ENCODE measurements at places on chromosomes 6 and 20.
A peak's percentile ranks its signal among the peaks of the same experiment; 100 is the strongest.

GRCh38 chr20:23493172-23493772 lies 2.4 kb downstream of the CST8 start:
- no peak for DNase-seq

DNA sequence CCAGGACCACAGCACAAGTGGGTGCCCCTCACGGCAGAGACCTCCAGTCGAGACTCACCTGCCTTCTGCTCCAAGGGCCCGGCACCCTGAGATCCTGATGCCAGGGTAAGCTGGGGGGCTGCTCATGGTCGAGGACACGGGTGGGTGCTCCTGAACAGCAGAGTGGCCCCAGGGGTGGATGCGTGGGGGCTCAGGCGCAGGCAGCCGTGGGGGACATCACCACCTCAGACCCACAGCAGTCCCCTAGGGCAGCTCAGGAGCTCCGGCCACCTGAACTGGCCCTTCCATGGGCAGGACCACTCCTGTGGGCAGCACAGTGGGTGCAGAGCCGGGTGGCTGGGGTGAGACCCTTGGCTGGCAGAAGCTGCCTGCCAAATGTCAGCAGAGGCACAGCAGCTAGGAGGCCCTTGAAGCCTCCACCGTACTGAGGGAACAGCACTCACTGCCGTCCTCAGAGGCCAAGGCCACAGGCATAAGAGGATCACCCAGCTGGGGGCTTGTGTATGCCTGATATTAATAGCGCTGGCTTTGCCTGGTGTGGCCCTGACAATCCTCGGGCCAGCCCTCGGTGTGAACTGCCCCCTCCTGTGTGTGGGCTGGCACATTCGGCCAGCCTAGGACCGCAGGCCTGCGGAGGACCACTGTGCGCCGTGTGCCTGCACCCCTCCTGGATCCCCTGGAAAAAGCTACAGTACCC lies 5.4 kb downstream of the UCKL1 start:
- no peak for DNase-seq

DNA sequence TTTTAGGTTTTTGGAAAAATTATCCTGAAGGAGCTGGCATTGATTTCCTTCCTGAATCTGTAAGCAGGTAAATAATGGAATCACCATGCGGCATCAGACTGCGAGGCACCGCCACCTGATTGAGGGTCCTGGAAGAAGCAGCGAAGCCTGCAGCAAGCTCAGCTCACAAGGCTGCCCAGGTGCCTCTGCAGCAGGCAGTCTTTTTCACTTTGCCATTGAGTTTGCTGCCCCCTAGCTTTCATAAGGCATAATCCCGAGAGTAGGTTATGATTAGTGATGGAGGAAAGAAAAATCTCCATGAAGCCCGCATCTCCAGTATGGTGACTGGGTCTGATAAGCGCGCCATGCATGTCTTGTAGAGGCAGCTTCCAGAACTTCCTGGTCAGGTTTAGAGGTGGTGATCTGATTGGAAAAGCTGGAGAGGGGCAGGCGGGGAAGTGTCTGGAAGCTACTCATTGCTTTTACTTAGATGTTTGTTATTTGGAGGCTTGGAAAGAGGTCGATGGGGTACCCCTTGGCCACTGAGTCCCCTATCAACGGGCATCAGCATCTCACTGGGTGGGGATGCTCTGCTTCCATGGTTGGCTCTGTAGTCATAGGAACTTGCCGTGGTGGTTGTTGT lies 26.7 kb downstream of the IYD start:
- peak; percentile 22 for DNase-seq

GRCh38 chr6:79717989-79718388 lies 86.9 kb downstream of the SH3BGRL2 start:
- no peak for DNase-seq

DNA sequence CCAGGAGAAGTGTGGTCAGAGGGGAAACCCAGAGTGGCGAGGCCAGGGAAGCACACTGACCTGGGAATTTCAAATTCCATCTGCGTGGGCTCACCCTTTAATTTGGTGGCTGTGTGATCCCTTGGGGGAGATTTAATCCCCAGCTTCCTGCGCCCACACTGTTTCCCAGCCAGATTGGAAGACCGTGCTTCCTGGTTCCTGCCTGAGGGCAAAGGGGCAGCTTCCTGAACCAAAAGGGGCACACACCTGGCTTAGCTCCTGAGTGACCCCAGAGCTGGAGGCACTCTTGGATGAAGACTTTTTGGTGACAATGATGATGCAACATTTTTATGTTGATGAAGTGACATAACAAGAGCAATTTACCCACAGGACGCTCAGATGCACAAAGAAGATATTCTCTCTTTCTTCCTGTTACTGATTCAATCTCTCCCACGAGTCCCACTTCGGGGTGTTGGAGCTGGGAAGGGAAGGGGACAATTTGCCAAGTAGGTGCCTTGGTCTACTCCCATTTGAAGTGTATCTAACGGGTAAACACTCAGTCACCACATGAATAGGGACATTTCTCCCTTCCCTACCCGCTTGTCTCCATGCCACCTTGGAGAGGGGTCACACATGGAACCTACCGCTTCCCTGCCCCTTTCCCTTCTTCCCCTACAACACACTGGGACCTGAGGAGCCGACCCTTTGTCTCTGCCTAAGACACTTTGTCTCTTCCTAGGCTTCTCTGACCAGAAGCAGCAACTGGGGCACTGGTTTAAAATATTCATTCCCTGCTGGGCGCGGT lies 28.6 kb upstream of the CDKN1A start:
- DNase-seq: no peak

DNA sequence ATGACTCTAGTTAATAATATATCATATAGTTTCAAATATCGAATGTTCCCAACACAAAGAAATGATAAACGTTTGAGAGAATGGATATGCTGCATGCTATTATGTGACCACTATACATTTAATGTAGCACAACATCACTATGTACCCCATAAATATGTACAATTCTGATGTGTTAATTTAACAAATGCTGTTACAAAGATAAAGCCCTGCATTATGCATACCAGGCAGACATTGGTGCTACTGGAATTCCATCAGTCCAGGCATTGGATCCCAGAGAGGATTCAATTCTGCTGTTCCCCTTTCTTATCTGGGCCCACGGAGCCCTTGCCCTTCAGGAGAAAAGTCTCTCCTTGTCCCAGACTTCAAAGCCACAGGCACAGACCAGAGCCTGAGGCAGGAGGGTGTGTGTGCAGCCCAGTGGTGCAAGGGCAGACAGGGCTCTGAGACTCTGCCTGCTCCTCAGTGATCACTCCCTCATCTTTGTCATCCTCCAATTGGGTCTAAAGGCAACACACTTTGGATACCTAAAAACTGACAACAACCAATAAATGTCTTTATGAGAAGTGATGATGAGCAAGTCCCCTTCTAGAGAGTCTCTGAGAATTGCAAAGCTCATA lies 45.2 kb downstream of the PSMG4 start:
- DNase-seq: no peak

DNA sequence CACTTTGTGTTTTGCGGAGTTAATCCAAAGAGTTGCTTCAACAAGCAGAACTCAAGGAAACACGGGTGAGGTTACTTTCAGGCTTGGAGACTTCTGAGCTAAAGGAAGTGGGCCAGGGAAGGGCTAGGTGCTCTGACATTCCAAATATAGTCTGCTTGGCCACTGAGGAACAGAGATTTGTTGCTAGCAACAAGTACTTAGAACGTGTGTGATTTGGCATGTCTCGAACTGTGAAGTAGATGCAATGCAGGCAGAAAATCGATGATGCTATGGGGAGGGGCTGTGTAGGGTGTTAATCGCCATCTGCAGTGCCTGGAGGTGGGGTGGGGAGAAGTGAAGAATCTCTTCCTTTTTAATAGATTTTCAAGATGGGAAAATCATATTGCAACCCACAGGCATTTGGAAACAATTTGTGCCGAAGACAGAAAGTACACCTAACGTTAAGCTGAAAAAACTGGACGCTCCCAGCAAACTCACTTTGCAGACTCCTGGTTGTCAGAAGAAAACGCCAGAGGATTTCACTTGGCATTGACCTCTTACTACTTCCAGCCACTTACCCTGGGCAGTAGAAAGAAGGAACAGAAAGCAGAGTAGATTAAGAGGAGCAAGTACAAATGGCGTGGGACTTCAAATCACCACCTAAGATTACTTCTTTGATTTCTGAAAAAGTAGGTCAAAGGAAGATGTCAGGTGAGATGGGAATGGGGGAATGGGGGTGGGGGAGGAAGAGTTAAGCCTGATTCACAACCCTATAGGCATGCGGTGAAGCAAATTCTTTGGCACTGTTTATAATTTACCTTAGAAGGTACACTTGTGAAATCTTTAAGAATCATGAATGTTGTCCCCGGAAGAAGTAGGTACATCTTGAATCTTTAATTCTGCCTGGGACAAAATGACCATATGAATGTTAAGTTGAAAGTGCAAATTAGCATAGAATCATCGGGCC lies 314.1 kb downstream of the CD83 start:
- no peak for DNase-seq

GRCh38 chr6:27545271-27546046 lies 72.6 kb upstream of the ZNF184 start:
- peak; percentile 63 for DNase-seq

- no peak for DNase-seq
These were observed 229.5 kb downstream of the THBS2 start for GRCh38 chr6:169024047-169024660.

- no peak for DNase-seq
These were observed 9.4 kb upstream of the PLAGL1 start for GRCh38 chr6:144017166-144018094.

GRCh38 chr6:43907789-43908472 lies 137.9 kb downstream of the VEGFA start:
- DNase-seq: no peak

DNA sequence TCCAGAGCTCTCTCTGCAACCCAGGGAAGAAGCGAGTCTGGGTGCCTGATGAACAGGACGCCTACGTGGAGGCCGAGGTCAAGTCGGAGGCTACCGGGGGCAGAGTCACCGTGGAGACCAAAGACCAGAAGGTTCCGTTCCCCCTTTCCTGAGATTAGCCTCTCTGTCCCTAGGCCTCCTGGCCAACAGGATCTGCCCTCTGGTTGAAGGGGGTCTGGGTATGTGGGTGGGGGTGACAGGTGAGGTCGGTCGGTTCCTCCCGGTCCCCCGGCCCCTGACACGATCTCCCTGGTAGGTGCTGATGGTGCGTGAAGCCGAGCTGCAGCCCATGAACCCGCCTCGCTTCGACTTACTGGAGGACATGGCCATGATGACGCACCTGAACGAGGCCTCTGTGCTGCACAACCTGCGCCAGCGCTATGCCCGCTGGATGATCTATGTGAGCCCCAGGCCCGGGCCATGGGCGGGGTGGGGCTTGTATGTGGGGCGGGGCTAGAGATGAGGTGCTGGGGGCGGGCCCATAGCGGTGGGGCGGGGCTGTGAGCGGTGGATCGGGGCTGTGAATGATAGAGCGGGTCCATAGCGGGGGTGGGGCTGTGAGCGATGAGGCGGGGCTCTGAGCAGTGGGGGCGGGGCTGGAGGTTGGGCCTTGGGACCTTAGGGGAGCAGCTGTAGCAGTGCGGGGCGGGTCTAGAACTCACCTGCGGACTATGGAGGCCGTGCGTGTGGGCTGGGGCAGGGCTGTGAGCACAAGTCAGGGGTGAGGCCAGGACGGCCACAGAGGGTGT lies 23.9 kb downstream of the MYH7B start:
- peak; percentile 35 for DNase-seq

- no peak for DNase-seq
These were observed 32.8 kb upstream of the HLA-C start for GRCh38 chr6:31304683-31305082.
